ENCODE measurements at places on chromosomes 13 and 19. TPM values are rescaled to one million over a fixed set of nuclear protein-coding genes. Genes with fewer than 3 reads are reported as not detected.

The ATCAY gene
- not detected for polyA plus RNA-seq

The SPRED3 gene
- 7.0 TPM for polyA plus RNA-seq

The FUT1 gene
- polyA plus RNA-seq: 1.9 TPM

GRCh38 chr13:32407854-32408253 is 20.1 kb downstream of the N4BP2L1 start:
- peaks cover 8% of the 10 kb centered on the region for H3K4me1 ChIP-seq
- no peak overlapping the region for H3K4me3 ChIP-seq
- no peaks in the 10 kb centered on the region for H3K27me3 ChIP-seq
- no peaks in the 10 kb centered on the region for H3K36me3 ChIP-seq
- DNase-seq: no peak
- H3K27ac ChIP-seq: no peak overlapping the region

- peak within 1 kb of the TSS; percentile 66 for H3K4me3 ChIP-seq
- no peaks in the 10 kb centered on the region for H3K4me1 ChIP-seq
- H3K36me3 ChIP-seq: no peaks in the 10 kb centered on the region
- peak; percentile 98 for DNase-seq
- H3K27ac ChIP-seq: no peak within 1 kb of the TSS
Measured at GRCh38 chr19:44401139-44402115, at the start of gene ZNF285. ZNF285 (minus strand) TSS chr19:44401608; CDS start chr19:44397213, 4,395 bp downstream.

DNA sequence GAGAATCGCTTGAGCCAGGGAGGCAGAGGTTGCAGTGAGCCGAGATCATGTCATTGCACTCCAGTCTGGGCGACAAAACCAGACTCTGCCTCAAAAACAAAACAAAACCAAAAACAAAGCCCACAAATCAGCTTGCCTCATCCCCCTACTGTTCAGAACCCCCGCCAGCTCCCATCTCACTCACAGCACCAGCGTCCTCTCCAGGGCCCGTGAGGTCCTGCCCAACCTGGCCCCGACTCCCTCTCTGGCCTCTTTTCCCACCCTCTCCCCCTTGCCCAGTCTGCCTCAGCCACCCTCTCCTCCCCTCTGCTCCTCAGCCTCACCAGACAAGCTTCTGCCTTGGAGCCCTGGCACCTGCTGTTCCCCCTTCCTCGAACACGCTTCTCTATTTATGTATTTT is 3.8 kb downstream of the SLC8A2 start:
- H3K4me1 ChIP-seq: no peaks in the 10 kb centered on the region
- no peak overlapping the region for H3K4me3 ChIP-seq
- no peaks in the 10 kb centered on the region for H3K36me3 ChIP-seq

DNA sequence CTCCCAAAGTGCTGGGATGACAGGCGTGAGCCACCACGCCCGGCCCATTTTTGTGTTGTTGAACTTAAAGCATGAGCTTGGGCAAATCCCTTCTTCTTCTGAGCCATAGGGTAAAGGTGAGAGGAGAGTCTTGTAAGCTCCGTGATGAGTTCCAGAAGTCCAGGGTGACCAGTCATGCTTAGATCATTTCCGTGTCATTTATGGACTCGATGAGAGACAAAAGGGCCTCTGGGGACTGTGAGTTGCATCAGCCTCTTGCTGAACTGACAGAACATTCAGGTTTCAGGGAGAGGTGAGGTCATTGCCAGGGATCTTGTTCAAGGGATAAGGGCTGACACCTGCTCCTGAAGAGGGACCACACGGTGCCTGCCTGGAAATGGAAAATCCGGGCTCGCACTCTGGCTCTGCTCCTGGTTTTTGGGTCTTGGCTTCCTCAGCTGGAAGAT is 53.6 kb downstream of the GADD45B start:
- peak; percentile 75 for DNase-seq
- peak overlapping the region; percentile 75 for H3K27ac ChIP-seq
- H3K4me3 ChIP-seq: no peak overlapping the region
- no peaks in the 10 kb centered on the region for H3K36me3 ChIP-seq
- H3K4me1 ChIP-seq: peaks cover 36% of the 10 kb centered on the region

- H3K4me3 ChIP-seq: no peak overlapping the region
- DNase-seq: no peak
- no peak overlapping the region for H3K27ac ChIP-seq
- no peaks in the 10 kb centered on the region for H3K36me3 ChIP-seq
Measured at GRCh38 chr13:84670245-84670644, 788.0 kb upstream of the SLITRK1 start.

GRCh38 chr19:408902-409515 is at the start of gene C2CD4C:
C2CD4C (minus strand) TSS chr19:409147; CDS start chr19:408361, 786 bp downstream.
- no peaks in the 10 kb centered on the region for H3K36me3 ChIP-seq
- peaks cover 11% of the 10 kb centered on the region for H3K27me3 ChIP-seq
- no peak within 1 kb of the TSS for H3K4me3 ChIP-seq
- H3K4me1 ChIP-seq: peaks cover 3% of the 10 kb centered on the region
- H3K27ac ChIP-seq: no peak within 1 kb of the TSS

- no peak overlapping the region for H3K27ac ChIP-seq
Measured at GRCh38 chr13:60139272-60139671, 24.5 kb downstream of the DIAPH3 start.

- no peaks in the 10 kb centered on the region for H3K4me1 ChIP-seq
- H3K4me3 ChIP-seq: no peak overlapping the region
- no peak for DNase-seq
- H3K27ac ChIP-seq: no peak overlapping the region
- no peaks in the 10 kb centered on the region for H3K36me3 ChIP-seq
Measured at GRCh38 chr13:83618966-83619365, 263.3 kb downstream of the SLITRK1 start.
